ENCODE measurements at places on chromosomes 13 and 19.

DNA sequence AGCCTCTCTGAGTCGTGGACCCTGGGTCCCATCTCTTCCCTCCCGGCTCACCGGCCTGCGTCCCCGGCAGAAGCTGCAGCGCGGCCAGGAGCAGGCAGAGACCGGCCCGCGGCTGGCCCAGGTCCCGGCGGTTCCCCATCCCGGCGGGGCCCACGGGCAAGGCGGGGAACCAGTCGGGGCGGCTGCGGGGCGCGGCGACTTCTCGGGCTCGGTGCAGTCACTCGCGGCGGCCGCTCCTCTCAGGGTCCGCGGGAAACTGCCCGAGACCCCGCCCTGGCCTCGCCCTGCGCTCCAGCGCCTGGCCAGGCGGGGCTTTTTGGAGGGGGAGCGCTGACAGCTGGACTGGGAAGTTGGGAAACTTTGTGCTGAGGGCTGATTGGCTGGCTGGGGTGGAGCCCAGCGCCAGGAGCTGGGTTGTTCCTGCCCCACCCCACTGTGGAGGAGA lies at the start of gene COL5A3:
TSS of gene COL5A3 (minus strand) at position 258 of the 445 bp plus-strand sequence. CDS start at position 139, 119 bp downstream.
- peak; percentile 72 for DNase-seq

DNA sequence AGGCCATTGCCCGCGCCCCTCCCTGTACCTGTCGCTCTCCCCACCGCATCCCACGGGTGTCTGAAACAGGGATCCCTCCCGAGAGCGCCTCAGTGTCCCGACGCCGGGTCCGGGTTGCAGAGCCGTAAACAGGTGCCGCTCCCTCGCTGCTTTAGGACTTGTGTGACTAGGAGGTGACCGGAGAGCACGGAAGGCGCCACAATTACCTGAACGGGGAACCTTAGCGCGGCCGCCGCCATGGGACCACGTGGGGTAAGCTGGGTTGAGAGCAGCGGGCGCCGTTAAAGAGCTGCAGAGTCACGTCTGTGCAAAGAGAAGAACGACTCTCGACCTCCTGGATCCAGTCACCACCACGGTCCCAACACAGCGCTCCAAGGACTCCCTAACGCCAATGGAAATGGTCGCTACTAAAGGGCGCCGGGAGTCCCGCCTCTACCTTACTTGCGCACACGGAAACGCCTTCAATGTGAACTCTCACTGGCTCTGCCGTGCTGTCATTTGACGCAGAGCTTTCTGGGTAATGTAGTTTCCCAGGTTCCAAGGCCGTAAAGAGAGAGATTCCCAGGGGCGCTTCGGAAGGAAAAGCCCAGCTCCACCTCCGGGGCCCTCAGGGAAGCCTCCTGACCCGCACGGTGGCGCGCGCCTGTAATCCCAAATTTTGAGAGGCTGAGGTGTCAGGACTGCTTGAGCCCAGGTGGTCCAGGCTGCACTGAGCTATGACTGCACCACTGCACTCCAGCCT lies at the start of gene ZNF552:
TSS of gene ZNF552 (minus strand) at position 409 of the 742 bp plus-strand sequence. CDS start at position 239, 170 bp downstream.
- DNase-seq: peak; percentile 99

- no peak for DNase-seq
Observed at GRCh38 chr19:32767951-32768679, 48.5 kb downstream of the TDRD12 start.

- peak; percentile 94 for DNase-seq
Observed at GRCh38 chr19:48745208-48745995, 1.3 kb downstream of the IZUMO1 start.

All from GM23338 (cell line).